ENCODE measurements at places on chromosomes 7 and 10.

- no peak overlapping the region for H3K4me3 ChIP-seq
- H3K27me3 ChIP-seq: no peaks in the 10 kb centered on the region
- no peaks in the 10 kb centered on the region for H3K36me3 ChIP-seq
- no peak for DNase-seq
Observed at GRCh38 chr7:151023232-151023631, 1.1 kb downstream of the ATG9B start.

DNA sequence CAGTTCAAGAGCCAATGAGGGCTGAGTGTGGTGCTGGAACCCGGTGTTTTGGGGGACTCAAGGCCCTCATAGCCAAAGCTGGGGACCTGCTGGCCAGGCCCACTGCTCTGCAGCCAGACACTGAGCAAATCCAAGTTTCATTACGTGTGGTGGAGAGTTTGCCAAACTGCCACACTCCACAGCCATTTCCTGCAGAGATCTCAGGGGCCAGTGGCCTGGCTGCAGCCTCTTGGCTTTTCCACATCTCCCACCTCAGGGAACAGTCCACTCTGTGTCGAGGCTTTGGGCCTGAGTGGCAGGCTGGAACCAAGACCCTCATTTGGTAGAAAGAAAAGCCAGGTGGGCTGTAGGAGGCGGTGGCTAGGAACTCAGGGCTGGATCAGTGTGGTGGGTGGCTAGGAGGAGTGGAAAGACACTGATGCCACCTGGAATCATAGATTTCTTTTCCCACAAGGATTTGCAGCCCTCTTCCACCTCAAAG lies 3.2 kb downstream of the HOXA11 start:
- no peak for DNase-seq
- H3K27ac ChIP-seq: no peak overlapping the region
- peaks cover 16% of the 10 kb centered on the region for H3K4me1 ChIP-seq

DNA sequence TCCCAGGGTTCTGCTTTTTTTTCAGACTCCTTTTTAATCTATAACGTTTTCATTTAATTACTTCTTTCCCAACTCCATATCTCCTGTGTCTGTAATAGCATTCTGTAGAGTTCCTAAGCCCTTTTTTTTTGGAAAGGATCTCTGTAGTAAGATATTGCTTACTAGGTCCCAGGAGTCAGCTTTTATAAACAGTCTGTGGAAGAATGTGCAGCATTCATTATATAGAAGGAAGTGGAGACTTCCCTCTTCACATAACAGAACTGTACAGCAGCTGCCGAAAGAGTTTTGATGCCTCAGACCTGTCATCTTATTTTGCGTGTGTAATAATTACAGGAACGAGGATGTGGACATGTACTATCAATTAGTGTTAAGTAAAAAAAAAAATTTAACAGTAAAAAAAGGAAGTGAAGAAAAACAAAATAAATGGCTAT lies 7.4 kb upstream of the STEAP4 start:
- H3K27ac ChIP-seq: no peak overlapping the region
- no peak overlapping the region for H3K4me3 ChIP-seq
- H3K36me3 ChIP-seq: no peaks in the 10 kb centered on the region
- no peaks in the 10 kb centered on the region for H3K4me1 ChIP-seq
- DNase-seq: no peak

DNA sequence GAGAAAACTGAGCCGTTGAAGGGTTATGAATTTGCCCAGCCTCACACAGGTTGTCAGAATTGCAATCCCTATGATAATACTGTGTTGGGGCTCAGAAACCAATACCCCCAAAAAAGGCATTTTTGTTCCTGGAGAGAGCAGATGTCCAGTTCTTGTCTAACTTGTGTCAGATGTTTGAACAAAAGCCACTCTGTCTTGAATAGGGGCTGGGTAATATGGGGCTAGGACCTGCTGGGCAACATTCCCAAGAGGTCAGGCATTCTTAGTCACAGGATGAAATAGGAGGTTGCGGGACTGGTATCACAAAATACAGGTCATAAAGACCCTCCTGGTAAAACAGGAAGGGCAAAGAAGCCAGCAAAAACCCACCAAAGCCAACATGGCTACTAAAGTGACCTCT lies 482.1 kb downstream of the IPMK start:
- H3K4me3 ChIP-seq: no peak overlapping the region
- no peaks in the 10 kb centered on the region for H3K36me3 ChIP-seq
- H3K27me3 ChIP-seq: no peaks in the 10 kb centered on the region
- DNase-seq: no peak

GRCh38 chr10:14486777-14487487 lies 156.2 kb upstream of the FRMD4A start:
- no peaks in the 10 kb centered on the region for H3K36me3 ChIP-seq
- H3K4me1 ChIP-seq: no peaks in the 10 kb centered on the region
- no peak for DNase-seq
- no peaks in the 10 kb centered on the region for H3K27me3 ChIP-seq
- no peak overlapping the region for H3K4me3 ChIP-seq

DNA sequence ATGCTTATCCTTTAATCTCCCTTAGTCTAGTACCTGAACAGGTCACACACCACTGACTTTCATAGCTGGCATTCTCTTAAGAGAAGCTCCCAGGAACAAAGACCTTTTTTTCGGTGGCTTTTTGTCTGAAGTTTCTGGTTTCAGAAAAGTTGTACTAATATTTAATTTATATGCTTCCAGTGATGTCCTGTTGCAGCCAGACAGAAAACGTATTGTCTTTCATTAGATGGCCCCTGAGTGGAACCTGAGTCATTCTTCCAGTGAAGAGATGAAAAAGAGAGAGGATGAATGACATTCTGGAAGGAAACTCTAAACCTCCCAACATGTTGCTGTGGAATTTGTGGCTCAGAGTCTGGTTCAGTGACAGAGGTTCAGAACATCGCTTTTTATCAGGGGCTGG lies 274.8 kb upstream of the TAC1 start:
- H3K27ac ChIP-seq: no peak overlapping the region
- no peaks in the 10 kb centered on the region for H3K36me3 ChIP-seq
- no peak for DNase-seq
- H3K4me1 ChIP-seq: no peaks in the 10 kb centered on the region
- no peak overlapping the region for H3K4me3 ChIP-seq

GRCh38 chr7:98753989-98754479 lies 115.8 kb downstream of the TMEM130 start:
- no peak overlapping the region for H3K27ac ChIP-seq
- H3K4me1 ChIP-seq: no peaks in the 10 kb centered on the region
- H3K27me3 ChIP-seq: no peaks in the 10 kb centered on the region
- no peaks in the 10 kb centered on the region for H3K36me3 ChIP-seq

Measured in Peyer's patch (tissue), 4 donors.